ENCODE measurements at places on chromosomes 6 and 20.
A peak's percentile ranks its signal among the peaks of the same experiment; 100 is the strongest.

GRCh38 chr20:11917663-11918062 lies at the start of gene BTBD3:
Gene BTBD3, plus strand, starts transcription at chr20:11917893. Its CDS starts 383 bp downstream, at chr20:11918276.
- no peak for DNase-seq

DNA sequence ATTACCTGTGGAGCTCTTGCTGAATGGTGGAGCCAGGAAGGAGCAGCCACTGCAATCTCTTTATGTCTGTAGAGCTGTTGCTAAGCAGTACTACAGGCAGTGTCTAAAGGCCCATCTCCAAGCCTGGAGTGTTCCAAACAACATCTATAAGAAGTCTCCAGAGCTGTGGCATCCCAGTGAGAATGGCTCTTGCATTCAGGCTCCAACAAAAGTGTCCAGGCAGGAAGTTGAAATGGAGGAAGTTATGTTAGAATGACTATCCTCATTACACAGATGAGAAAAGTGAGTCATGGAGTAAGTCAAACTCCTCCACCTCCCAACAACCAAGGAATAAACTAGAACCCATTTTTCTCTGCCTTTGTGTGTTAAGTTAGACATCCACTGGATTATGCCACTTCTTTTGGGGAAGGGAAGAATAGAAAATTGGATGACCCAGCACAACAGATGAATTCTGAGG lies 288.5 kb upstream of the STXBP5 start:
- no peak for DNase-seq

DNA sequence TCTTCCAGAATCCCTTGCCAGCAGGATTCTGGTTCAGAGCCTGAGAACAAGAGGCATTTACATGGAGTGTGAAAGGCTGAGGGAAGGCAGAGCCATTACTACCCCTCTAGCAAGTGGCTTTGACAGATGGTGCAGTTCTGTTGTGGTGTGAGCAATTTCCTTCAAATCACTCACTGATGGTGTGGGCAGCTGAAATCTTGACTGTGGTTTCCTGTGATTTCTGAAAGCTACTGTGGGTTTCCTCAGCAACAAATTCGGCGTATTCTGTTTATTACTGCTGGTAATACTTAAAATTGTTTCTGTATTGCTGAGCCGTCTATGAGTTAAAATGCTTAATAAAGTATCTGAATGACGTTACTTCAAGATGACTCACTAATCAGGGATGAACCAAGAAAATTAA lies 181.5 kb upstream of the TCF21 start:
- DNase-seq = no peak

DNA sequence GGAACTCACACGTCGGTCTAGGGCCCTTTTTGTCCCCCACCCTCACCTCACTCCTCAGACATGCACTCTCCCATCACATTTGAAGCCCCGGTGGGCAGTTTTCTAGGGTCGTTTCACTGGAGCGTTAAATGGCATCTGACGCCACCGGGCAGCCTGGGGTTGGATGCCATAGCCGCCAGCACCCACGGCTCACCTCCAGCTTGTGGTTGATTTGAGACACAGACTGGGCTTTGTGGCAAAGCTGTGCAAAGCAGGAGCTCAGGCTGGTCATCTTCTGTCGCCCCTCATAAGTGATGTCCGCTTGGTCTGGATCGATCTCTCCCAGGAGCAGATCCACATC lies 530 bp downstream of the GOPC start:
- DNase-seq = no peak

- DNase-seq = no peak
Measured at GRCh38 chr6:3913077-3913957, 64.1 kb downstream of the FAM50B start.

- no peak for DNase-seq
Measured at GRCh38 chr20:45968081-45968671, 3.8 kb downstream of the ZNF335 start.

- no peak for DNase-seq
Measured at GRCh38 chr6:39209911-39210310, 19.4 kb downstream of the KCNK5 start.

- peak; percentile 67 for DNase-seq
Measured at GRCh38 chr20:50009521-50010454, 27.0 kb downstream of the SNAI1 start.

GRCh38 chr20:341682-342081 lies 5.2 kb upstream of the NRSN2 start:
- DNase-seq = no peak

DNA sequence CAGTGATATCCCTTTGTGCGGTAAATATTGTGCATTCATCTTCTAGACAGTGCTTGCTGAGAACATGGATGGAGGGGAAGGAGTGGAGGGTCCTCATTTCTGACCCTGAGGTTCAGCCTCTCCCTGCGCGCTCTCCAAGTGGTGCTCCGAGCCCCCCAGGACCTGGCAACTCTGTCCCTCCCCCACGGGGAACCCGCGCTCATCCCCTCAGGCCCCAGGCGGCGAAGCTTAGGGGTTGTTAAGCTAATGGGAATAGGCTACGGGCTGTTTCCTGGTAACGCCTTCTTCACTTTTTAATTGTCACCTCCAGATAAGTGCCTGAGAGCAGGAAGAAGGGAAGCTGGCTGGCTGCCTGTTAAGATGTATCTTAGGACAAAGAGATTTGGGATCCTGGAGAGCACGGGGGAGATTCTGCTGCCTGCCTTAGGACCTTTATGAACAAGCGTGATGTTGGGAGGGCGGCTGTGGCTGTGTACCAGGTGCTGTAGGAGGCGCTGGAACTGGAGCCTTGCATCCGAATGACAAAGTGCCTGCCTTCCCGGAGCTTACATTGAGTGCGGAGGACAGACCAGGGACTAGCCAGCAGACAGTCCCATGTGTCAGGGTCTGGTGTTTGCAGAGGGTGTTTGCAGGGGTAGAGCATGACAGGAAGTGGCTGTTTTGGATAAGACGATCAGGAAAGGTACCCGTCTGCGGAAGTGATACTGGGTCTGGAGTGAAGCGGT lies 11.7 kb downstream of the TSHZ2 start:
- no peak for DNase-seq

DNA sequence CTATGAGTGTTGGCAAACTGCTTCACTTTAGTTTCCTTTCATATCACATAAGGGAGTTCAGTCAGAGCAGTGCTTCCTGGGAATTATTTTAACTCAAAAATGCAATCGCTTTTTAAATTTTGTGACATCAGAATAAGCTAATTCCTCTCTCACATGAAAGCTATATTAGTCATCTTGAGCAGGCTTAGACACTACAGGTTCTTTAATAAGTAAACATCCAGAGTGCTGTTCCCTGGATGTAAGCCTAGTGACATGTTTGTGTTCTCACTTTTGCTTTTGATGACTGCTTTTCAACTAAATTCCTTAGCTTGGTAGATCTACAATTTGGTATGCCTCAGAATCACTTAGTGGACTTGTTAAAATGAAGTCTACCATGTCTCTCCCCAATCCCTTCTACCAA lies 252.7 kb upstream of the POU3F2 start:
- no peak for DNase-seq

DNA sequence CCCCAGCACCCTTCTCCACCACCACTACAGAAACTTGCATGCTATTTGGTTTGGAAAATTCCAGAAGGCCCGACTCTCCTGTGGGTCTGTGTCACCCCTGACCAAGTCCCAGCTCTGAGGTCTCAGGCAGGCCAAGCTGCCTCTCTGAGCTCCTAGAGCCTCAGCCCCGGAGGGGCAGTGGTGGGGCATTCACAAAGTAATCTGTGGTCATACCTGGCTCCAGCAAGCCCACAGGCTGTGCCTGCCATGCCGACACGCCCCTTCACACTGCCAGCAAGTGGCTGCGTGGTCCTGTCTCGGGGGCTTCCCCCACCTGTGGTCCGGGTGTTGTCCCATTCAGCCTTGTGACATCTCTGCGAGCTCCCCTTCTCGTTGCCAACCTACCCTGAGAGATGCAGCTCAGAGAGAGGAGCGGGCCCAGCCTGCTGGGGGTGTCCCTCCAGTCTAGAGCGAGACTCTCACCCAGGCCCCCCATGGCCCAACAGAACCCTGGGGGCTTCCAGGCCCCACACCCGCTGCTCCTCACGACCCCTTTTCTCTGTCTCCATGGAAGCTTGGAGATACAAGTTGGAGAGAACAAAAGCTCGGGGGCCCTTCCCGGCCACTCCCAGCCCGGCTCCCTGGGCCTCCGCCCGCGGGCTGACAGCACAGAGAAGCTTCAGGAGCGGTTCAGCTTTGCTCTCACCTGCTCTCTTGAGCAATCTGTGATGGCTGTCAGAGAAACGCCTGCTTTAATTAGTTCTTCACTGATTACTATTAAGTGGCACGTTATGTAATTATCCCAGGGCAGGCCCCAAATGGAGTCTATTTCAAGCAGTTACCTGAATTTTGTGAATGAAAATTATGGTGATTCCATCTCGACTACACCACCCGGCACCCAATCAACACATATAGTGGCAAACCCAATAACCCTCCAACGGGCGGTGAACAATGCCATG lies 147.7 kb upstream of the PHACTR3 start:
- DNase-seq = no peak

- no peak for DNase-seq
Measured at GRCh38 chr6:352474-352873, 39.1 kb upstream of the IRF4 start.

GRCh38 chr20:59299945-59300332 lies 472 bp upstream of the EDN3 start:
- DNase-seq = peak; percentile 21

GRCh38 chr6:41201764-41202173 lies 820 bp upstream of the TREML2 start:
- DNase-seq = no peak

DNA sequence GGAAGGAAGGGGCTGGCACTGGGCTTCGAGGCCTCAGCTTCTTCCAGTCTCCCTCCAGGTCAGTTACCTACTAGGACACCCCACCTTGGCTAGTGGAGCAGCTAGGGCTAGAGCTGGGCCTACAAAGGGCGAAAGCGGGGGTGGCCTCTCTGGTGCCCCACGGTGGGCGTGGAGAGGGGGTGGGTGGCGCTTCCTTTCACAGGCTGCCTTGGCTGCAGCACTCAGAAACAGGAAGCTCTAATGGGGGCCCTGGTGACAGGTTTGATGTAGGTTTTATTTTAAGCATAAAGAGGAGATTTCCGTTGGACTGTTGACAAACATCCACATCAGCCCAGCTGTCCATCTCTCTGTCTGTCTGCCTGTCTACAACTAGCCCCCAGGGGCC lies 13.4 kb downstream of the FAM110A start:
- no peak for DNase-seq

- DNase-seq = no peak
Measured at GRCh38 chr20:10540636-10541493, 105.8 kb downstream of the SLX4IP start.

DNA sequence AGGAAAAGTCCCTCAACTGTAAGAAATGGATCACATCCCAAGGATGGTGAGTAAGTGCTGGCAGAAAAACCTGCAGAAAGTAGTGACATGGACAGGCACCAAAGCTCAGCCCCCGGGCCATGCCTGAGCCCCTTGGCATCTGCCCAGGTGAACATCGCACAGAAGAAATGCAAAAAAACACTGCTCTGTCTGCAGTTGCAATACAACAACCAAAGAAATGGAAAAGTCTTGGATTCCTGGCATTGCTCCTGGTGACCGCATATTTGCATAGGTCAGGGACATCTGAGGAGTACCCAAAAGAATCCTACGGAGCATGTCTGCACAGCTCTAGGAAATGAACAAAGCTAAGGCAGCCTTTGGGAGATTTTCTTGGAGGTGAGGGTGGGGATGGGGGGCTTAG lies 63.1 kb upstream of the PTPRT start:
- no peak for DNase-seq

DNA sequence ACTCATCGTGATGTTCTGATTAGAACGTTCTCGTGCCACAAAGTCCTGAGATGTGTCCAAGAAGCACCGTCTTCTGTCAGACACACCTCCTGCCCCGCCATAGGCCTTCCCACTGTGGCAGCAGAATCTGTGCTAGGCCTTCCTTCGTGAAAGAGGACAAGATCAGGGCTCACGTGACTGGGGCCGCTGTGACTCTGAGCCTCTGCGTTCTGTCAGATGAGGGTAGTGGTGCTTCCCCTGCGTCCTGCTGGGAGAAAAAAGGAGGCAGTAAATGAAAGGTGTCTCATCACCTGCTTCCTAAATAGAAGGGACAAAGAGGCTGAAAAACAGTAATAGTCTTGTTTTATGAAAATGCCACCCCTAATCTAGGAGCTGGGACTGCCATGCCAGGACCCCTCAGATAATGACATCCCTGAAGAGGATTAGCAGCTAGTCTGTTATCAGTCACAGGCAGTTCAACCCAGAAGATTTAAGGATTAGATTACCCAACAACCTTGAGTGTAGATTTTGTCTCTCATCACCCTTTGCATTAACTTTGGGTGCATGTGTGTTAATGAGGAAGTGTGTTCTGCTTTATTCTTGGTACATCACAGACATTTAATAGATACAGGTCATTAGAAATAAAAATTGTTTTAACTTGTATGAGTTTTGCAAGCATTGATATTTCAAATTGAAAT lies 4.1 kb downstream of the DNAJC5 start:
- DNase-seq = no peak

GRCh38 chr6:57423468-57423867 lies 106.0 kb downstream of the PRIM2 start:
- no peak for DNase-seq

- DNase-seq = no peak
Measured at GRCh38 chr6:72589096-72589495, 32.8 kb upstream of the KCNQ5 start.

DNA sequence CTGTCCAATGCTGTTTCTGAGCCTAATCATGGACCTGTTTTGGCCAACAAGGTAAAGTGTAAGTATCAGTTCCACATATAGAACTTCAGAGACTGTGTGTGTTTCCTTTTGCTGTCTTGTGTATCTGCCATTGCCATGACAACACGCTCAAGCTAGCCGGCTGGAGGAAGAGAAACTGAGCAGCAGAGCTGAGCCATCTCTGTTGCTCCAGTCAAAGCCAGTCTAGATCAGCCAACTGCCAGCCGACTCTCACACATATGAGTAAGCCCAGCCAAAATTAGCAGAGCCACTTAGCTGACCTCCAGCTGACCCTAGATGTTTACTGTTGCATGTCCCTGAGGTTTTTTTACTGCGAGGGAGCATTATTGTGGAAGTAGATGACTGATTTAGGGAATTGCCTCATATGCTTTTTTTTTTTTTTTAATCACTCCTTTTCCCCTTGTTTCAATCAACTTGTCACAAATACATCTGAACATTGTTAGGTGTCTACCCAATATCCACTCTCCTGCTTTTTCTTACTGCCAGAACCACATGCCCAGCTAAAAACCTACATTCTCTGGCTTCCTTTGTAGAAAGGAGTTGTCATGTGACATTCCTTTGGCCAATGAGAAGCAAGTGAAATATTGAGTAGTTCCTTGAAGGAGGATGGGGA lies 304.3 kb upstream of the SUPT3H start:
- DNase-seq = no peak

DNA sequence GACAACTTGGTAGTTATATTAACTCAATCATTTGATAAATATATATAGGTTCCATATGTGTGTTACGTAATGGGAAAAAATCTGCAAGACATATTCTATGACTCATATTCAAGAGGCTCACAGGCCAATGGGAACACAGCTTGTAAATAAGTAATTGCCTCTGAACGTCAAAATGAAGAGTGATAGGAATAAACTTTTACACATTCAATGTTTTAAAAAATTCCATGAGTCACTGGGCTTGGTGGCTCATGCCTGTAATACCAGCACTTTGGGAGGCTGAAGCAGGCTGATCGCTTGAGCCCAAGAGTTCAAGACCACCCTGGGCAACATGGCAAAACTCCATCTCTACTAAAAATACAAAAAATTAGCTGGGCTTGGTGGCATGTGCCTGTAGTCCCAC lies 209.4 kb upstream of the MCHR2 start:
- no peak for DNase-seq
